ENCODE measurements at places on chromosomes 16 and 17. TPM values are rescaled to one million over a fixed set of nuclear protein-coding genes. Genes with fewer than 3 reads are reported as not detected.

EVPLL gene
- polyA plus RNA-seq, result 0.75 TPM

TEKT1 gene
- 1.4 TPM for polyA plus RNA-seq

CLEC19A gene
- 0.08 TPM for polyA plus RNA-seq

MAPT gene
- 8.1 TPM for polyA plus RNA-seq

TNP2 gene
- polyA plus RNA-seq, result not detected

ATP6V0C gene
- 158 TPM for polyA plus RNA-seq

CCDC47 gene
- 103 TPM for polyA plus RNA-seq

CCL1 gene
- polyA plus RNA-seq, result not detected

AARS1 gene
- 82.2 TPM for polyA plus RNA-seq

CALB2 gene
- 0.42 TPM for polyA plus RNA-seq

CNTNAP4 gene
- 0.26 TPM for polyA plus RNA-seq

SLC16A11 gene
- 0.67 TPM for polyA plus RNA-seq

DNA sequence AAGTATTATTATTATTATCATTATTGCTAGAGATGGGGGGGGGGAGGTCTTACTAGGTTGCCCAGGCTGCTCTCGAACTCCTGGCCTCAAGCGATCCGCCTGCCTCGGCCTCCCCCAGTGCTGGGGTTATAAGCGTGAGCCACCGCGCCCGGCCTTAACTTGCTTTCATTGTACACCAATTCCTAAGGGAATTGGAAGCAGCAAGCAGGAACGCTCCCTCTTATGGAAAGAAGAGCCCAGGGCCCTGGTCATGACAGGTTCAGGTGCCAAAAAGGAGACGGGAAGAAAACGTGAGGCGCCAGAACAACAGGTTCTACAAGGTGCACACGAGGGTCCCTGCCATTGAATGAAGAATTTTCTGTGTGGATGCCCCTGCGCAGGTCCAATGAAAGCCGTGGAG is 540 bp upstream of the RPL38 start:
- DNase-seq, result no peak

GRCh38 chr17:82158825-82159224 is 53.8 kb downstream of the CCDC57 start:
- no peak for DNase-seq

- no peak for DNase-seq
Observed at GRCh38 chr17:17491546-17491988, 4.6 kb downstream of the RASD1 start.

DNA sequence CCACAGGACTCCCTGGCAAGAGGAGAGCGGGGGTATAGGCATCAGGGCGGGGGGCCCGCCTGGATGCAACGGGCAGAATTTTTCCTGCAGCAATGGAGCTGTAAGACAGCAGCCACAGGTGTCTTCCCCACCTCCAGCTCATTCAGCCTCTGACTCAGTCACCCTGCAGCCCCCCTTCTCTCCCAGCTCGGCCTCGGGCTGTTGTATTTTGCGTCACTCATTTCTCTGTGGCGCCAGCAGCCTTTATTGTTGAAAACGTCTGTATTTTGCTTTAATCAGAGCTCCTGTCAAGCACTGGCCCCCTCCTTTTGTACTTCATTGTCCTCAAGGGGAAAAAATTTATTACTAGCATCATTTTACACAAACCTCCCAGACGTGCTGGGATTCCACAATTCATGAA is 117.7 kb downstream of the WSCD1 start:
- DNase-seq, result no peak

DNA sequence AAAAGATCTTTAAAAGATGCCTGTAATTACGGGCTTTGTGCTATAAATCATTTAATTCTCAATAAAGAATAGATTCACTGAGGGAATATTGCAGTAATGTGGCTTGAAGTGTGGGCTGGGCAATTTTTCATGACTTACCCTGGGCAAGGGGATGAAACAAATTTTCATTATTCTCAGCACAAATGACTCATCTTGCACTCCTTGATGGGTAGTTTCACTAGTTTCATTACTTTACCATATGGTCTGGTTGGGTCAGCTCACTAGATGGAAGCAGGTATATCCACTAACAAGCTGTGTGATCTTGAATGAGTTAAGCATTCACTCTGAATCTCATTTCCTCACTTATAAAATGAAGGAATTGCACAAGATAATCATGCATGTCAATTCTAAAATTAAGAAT is 234.3 kb downstream of the ABCC12 start:
- DNase-seq, result no peak

DNA sequence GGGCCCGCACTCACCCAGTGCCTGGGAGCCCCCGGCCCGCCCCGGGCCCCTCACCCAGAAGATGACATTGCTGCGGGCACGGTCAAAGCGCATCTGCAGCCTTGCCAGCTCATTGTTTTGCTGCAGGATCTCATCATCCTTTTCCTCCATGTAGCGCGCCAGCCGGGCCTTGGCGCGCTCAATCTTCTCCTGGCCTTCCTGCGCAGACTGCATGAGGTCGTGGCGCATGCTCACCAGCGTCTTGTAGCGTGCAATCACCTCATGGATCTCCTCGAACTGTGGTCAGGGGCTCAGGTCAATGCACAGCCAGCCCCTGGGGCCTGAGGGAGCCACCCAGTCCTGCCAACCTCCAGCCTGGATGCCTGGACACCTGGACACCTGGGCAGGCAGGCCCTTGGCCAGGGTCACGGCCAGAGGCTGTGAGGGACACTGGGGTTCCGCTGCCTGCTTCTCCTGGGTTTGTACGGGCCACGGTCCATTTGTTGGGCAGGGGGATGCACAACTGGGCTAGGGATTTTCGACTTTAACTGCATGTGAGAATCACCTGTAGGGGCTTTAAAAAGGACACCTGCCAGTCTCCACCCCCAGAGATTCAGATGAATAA is 9.2 kb downstream of the CCDC42 start:
- no peak for DNase-seq

GRCh38 chr16:13702614-13703013 is 217.3 kb upstream of the ERCC4 start:
- DNase-seq, result no peak

- DNase-seq, result no peak
Observed at GRCh38 chr17:17295141-17295540, 8.0 kb upstream of the NT5M start.

DNA sequence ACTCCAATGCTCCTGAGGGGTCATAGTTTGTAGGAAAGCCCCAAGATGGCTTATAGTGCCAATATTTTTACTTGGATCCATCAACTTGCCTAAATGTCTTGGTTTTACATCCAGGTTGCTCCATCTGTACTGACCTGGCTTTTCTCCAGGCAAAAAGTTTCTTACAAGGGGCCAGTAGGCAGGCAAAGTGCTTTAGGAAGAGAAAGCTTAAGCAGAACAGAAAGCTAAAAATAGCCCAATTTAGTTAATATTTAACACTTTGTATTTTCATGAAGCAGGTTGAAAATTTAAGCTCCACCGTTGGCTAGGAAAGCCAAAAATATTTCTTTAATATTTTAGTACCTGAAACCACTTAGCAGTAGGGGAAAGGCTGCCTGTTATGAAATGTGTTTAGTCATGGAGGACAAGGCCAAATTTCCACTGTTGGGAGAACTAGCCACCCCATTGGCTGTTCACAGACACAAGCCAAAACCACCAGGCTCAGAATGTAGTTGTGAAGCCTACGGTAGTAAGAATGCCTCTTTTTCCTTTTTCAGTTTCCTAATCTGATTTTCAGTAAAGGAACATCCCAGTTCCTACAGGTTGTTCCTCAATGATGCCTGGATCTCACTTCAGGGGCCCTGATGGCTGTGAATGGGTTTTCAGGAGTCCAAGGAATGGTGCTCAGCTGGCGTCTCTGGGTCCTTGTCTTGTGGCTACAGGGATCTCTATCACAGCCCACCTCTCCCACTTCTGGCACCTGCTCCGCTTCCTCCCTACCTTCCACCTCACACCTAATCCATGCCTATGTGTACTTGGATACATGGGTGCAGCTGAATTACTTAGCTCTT is 324.8 kb downstream of the PMP22 start:
- DNase-seq, result no peak

GRCh38 chr16:30092373-30093010 is 768 bp upstream of the TBX6 start:
- peak; percentile 61 for DNase-seq

DNA sequence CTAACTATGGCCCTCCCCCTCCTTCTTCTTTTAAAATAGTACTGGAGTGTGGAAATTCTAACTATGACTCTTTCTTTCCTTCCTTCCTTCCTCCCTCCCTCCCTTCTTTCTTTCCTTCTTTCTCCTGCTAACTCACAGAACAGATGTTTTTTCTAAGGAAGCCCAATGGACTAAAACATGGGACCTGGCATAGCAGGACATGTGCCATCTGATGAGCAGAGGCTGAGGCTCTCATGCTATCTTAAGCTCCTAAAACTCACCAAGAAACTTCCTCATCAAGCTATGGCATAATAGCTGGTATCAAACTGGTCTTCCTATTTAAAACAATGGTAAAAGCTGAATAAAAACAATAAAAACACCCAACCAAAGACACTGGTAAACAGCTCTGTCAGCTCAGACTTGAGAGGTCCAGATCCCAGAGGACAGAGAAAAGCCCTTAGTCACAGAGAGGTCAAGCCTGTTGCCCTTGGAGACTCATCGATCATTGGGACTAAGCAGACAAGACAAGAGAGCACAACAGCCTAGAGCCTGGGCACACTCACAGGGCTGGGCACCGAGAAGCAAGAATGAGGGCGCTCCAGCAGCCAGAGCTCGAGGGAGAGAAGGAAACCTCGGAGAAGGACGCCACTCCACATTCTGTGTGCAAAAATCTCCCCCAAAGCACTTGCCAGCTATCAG is 27.6 kb downstream of the SLC38A10 start:
- no peak for DNase-seq

DNA sequence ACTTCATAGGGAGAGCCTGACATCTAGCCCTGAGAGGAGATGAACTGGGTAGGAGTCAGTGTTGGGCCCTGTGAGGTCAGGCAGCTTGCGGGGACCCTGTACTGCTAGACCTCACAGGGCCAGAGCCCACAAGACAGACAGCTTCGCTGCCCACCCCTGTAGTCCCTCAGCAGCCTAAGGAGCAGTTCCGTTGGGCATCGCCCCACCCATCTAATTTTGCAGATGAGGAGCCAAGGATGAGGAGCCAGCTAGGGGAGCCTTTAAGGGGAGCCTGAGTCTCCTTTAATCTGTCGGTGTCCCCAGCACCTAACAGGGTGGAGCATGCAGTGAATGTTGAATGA is 755 bp upstream of the TUFM start:
- no peak for DNase-seq

DNA sequence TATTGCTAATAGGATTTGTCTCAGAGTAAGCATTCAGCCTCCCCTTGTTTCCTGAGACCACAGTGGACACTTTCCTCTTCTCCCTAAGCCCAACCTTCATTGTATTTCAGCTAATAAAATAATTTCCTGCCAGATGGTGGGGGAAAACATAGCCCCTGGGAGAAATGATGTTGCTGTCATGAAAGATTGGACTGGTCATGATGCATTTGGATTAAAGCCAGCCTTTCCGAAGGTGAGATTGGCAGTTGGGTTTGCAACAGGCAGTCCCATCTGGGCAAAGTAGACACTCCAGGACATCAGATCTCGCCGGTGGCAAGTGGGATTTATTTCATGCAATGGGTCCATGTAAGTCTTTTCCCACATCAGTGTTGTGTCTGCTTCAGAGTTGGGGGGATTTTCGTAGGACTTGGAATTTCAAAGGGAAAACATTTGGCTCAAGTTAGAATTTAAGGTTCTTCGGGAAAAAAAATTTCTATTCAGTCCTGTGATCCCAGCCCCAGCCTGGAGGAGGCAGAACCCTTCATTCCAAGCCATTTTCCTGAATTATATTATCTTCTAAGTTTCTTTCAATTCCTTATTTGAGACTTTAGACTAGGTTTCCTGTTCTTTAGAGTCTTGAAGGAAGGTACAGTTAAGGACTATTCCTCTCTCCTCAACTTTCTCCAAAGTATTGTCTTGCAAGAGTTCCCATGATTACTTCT is 391.7 kb downstream of the XYLT1 start:
- no peak for DNase-seq

DNA sequence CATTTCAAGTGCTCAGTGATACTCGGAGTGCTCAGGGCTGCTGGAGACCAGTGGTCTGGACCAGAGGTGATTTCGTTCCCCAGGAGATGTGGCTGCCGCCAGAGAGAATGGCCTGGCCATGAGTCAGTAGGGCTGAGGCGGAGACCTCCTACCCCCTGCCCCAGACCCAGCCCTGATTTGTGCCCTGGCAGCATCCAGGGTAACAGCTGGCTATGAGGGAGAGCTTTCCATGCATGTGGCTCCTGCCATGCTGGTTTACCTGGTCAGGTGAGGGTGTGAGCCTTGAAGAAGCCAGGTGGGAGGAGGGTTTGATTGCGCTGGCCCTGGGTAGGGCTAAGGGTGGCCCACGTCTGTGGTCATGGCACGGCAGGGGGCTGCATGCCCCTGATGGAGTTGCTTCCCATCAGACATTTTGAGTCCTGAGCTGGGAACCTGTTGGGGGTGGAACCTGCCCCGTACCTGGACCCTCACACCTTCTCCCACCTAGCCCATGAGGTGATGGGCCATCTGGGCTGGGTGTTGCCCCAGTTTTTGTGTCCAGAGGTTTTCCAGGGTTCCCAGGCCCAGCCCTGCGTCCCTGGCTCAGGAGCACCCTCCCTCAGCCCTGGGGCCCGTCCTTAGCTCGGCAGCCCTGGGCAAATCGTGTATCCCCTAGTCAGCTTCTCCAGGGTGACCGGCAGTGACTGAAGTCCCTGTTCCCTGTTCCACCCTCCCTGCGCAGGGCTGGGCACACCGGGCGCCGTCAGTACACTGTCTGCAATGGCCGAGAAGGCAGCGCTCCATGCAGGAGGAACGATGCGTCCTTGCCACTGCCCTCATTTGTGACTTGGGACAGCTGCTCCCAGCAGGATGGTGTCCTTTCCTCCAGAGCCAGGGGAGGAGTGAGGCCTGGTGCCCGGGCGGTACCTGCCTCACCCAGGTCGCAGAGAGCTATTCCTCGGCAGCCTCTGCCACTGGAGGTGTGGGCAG is 9.0 kb upstream of the CSNK1D start:
- DNase-seq, result no peak

GRCh38 chr16:65384441-65384840 is 262.6 kb upstream of the CDH11 start:
- DNase-seq, result no peak

GRCh38 chr16:73143576-73144422 is 95.9 kb upstream of the ZFHX3 start:
- DNase-seq, result no peak

- no peak for DNase-seq
Observed at GRCh38 chr17:41352597-41353366, 2.2 kb upstream of the KRT33A start.

DNA sequence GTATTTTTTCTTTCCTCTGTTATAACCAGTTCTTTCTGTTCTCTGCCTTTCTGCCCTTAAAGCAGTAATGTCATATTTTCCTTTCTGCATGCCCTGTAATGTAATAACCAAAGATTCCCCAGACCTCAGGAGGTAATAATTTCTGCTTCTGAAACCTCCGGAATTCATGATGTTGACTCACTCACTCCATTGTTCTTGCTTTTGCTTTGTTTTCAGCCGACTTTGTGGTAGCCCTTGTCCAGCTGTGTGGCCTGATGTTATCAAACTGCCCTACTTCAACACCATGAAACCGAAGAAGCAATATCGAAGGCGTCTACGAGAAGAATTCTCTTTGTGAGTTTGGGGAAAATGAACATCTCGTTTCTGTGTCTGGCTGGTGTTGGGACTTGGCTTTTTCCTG is 55.9 kb downstream of the CDK12 start:
- no peak for DNase-seq

- no peak for DNase-seq
Observed at GRCh38 chr16:70686376-70687101, 686 bp upstream of the MTSS2 start.

- DNase-seq, result no peak
Observed at GRCh38 chr16:58882292-58882691, 148.2 kb upstream of the GOT2 start.
